C1 segment of cervical spinal cord (tissue), 14 donors: ENCODE measurements at places on chromosomes 16 and 17.

- no peak for DNase-seq
These were observed 3.7 kb upstream of the ATP1B2 start for GRCh38 chr17:7647018-7647417.

- DNase-seq: no peak
These were observed 156.3 kb downstream of the MYO1D start for GRCh38 chr17:32720671-32721070.

GRCh38 chr16:52123061-52123839 is 423.7 kb downstream of the TOX3 start:
- DNase-seq: no peak

DNA sequence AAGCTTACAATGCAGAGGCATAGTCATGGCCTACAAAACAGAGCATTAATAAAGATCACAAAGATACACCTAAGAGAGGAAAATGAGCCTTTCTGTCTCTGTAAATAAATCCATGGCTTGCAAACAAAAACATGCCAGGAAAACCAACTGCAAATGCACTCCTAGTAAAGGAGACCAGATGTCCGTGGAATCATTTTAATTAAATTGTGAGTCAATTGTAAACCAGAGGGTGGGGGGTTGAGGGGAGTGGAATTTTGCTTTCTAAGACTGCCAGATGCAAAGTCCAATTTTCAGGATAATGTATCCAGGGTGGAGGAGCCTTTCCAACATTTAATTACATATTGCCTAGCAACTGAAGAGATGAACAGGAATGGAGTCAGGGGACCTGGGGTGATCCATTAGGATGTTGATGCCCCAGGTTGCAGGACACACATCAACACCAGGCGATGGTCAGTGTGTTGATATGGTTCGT is 390.3 kb upstream of the CCL2 start:
- no peak for DNase-seq

DNA sequence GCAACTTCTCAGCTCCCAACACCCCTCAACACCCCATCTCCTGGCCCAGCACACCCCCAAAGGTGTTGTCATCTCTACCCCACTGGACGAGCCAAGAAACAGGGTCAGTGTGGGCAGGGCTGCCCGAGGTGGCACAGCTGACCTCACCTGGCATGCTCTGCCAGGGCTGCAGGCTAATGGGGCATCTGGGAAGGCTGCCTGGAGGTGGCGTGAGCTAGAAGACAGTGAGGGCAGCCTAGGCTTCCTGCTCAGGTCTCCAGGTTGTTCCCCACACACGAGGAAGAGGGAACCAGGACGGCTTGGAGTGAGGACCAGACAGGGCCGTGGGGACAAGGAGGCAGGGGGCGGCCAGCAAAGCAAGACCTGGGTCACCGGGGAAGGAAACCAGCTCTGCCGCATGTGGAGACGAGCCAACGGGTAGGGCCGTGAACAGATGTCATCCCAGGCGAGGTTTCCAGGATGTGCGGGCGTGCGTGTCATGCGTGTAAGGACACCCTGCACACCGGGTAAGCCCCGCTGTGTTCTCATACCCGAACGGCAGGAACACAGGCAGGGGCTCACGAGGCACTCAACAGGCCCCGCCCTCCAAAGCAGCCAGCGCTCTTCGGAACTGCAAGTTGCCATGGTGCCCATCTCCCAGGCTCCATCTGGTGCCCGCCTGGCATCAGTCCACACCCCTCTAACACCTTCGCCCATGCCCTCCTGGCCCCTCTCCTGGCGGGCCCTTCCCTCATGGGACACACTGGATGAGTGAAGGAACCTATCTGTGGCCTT is 29.6 kb upstream of the PVALEF start:
- DNase-seq: no peak

GRCh38 chr16:55846598-55847346 is 13.9 kb upstream of the CES1 start:
- DNase-seq: no peak

DNA sequence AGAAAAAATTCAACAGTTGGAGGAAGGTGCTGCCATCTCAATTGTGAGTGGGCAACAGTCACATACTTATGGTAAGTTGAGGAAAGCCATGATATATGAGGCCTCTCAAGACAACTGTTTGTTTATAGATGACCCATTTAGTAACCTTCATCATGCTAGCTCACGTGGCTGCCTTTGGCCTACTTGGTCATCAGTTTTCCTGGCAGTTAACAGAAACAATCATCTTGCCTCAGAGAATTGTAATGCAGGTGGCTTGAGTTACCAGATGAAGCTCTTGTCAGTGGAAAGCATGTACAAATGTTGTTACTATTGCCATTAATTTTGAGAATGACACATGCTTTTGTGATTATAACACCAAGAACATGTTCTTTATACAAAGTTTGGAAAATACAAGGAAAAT is 14.7 kb downstream of the TPPP3 start:
- no peak for DNase-seq

GRCh38 chr17:16415031-16415924 is at the start of gene TRPV2:
TSS of gene TRPV2 (plus strand) at chr17:16415571. CDS start at chr17:16417669, 2,098 bp downstream.
- no peak for DNase-seq

DNA sequence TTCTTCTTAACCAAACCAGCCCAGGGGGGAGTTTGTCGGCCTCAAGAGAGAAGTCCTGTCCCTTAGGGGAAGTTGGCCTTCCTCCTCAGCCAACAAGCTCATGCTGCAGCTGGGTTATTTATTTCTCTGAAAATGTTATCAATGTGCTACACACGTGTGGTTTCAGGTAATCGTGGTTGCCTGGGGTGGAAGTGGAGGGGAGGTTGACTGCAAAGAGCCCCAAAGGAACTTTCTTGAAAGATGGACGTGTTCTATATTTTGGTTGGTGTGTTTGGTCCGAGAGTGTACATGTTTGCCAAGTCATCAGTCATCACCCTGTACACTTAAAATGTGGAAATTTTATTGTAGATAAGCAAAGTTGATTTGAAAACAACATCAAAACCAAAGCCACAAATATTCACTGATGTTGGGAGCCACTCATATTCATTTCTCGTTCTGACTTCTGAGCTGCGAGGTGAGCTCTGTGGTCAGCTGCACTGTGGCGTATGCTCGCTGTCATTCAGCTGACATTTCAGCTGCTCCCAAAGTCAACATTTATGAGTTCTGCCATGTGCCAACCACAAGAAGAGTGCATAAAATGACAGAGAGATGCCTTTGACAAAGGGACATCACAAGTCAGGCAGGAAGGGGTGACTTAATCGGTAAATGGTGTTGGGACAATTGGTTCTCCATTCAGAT is 26.5 kb upstream of the ADGRG1 start:
- DNase-seq: no peak

DNA sequence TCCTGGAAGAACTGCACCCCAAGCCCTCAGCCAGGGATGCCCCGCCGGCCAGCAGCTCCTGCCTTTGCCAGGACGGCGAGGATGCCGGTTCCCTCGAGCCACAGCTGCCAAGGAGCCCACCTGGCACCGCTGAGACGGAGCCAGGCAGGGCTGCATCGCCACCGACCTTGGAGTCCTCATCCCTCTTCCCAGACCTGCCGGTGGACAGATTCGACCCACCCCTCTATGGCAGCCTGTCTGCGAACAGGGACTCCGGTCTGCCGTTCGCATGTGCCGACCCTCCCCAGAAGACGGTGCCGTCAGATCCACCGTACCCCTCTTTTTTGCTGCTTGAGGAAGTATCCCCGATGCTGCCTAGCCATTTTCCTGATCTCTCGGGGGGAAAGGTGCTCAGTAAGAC is 21.4 kb upstream of the ZFPM1 start:
- DNase-seq: no peak

- DNase-seq: no peak
These were observed 52.7 kb downstream of the ASIC2 start for GRCh38 chr17:33240362-33240761.

GRCh38 chr17:36142235-36142634 is 34.2 kb downstream of the TBC1D3B start:
- DNase-seq: no peak

- DNase-seq: no peak
These were observed 120.9 kb downstream of the HS3ST3A1 start for GRCh38 chr17:13480877-13481276.

- DNase-seq: no peak
These were observed at the start of gene PRRT2 for GRCh38 chr16:29811896-29812665. TSS of gene PRRT2 (plus strand) at chr16:29812193. CDS start at chr16:29813055, 862 bp downstream.

DNA sequence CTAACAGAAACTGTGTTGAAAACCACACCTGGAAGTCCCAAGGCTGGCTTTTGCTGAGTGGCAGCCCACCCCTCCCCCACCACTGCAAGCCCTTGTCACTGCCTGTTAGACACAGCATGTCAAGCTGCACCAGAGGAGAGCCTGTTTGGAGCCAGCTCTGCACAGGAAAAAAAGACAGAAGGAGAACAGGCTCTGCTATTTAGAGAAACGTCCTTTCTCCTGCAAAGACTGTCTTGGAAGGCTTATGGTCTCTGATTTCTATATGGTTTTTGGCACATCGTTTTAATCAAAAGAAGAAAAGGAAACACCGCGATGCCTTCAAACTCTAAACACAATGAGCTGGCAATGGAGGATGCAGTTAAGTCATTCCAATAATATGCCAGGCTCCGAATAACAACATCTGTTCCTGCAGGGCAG is 275.5 kb downstream of the MAP2K4 start:
- DNase-seq: no peak

GRCh38 chr17:32269377-32269776 is 3.7 kb downstream of the RHBDL3 start:
- DNase-seq: peak; percentile 94

DNA sequence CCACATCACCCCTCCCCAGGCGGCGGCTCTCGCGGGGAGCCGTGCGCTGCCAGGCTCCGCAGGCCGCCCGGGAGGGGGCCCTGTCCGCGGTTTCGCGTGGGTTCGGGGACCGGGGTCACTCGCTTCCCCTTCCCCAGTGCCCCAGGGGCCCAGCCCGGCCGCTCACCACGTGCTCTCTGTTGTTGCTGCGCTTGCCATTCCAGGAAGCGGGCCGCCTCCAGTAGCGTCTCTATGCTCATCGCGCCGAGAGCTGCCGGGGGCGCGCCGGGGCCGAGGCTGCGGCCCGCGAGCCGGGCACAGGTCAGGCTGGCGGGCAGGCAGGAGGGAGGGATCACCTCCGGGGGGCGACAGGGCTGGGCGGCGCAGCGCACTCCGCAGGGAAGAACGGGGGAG is 390 bp downstream of the MNT start:
- peak; percentile 57 for DNase-seq

GRCh38 chr16:75070012-75070841 is 46.4 kb downstream of the LDHD start:
- DNase-seq: peak; percentile 40

DNA sequence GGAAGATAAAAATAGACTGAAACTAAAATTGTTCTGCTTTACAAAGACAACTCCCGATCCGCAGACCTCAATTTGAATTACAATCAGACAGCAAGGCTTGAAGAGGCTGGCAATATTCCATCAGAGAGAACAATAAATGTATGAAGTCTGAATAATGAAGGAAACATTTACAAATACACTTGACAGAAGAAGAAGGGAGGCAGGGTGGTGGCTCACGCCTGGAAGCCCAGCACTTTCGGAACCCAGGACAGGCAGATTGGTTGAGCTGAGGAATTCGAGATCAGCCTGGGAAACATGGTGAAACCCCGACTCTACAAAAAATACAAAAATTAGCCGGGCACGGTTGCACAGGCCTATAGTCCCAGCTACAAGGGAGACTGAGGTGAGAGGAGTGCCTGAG is 14.6 kb downstream of the ODF4 start:
- DNase-seq: no peak

- DNase-seq: no peak
These were observed 218.7 kb downstream of the SHISA9 start for GRCh38 chr16:13120091-13120490.

- peak; percentile 39 for DNase-seq
These were observed 11.9 kb downstream of the TBX2 start for GRCh38 chr17:61411261-61412142.

GRCh38 chr17:58541249-58541648 is 26.8 kb upstream of the MTMR4 start:
- DNase-seq: no peak

GRCh38 chr17:50429793-50430192 is 3.8 kb downstream of the ACSF2 start:
- no peak for DNase-seq

- no peak for DNase-seq
These were observed 27.0 kb downstream of the RSL1D1 start for GRCh38 chr16:11824362-11824761.

GRCh38 chr17:30995347-30995746 is 24.5 kb downstream of the RNF135 start:
- DNase-seq: no peak

DNA sequence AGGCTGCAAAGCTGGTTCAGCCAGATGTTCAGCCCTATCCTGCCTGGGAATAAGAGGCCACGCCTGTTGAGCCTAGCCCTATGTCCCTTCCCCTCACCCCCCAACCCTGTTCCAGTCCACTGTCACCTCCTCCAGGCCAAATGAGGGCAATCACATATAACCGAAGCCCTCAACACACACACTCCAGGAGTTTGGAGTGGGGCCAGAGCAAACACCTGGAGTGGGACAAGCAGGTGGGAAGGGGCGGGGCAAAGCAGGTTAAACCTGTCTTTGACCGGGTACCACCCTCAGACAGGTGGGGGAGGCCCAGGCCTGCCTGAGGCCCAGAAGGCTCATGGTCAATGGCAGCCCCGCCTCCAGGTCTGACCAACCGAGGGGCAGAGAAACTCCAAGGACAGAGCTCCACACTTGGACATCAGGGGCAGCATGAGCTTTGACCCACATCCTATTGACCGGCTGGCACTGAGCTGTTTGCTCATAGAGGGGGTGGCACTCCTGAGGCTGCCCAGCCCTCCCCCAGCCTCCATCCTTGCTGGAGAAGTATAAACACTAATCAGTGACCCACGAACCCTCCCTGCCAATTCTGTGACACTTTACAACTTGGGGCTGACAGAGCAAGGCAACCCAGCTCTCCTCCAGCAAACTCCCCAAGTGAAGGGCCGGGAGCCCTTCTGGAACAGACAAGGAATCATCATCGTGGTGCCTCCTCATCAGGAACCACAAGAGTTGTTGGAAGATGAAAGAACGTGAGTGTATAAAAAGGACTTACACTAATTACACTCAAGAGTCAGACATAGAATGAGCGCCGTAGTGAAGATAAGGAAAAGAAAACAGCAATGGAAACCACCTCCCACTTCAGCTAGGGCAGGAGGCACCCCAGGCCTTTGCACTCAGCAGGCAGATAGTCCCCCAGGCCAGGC is 1.5 kb downstream of the ESRP2 start:
- DNase-seq: no peak

- no peak for DNase-seq
These were observed 43.4 kb downstream of the MFSD11 start for GRCh38 chr17:76781056-76781982.

DNA sequence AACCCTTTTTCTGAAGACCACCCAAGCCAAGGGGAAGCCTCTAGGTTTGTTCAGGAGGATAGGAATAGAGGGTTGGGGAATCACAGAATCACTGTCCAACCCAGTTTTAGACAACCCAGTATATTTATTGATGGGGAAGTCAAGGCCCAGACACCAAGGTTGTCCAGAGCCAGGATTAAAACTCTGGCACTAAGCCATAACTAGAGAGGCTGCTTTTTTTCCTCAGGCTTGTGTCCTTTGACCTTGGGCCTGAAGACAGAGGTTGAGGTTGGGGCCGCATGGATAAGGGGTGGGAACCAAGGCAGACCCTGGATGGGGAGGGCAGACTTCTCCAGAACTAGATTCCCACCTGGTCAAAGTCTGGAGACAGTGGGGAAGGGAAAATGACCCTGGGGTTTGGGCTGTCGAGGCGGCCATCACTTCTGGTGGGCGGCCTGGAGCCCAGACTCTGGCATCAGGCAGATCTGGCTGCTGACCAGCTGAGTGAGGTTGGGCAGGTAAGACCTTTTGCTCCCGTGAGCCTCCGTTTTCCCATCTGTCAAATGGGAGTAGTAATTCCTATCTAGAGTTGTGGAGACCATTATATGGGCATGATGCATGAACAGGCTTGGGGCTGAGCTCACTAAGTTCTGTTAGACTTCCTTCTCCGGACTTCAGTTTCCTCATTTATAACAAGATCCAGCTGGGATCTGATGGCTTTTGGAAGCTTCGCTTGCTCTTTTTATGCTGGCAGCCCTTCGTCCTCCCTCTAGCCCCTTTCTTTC is 17.9 kb downstream of the IGFBP4 start:
- no peak for DNase-seq
